ENCODE measurements at places on chromosomes 16 and 17.

GRCh38 chr17:59783221-59784047, 76.0 kb downstream of the VMP1 start:
- DNase-seq, result no peak

DNA sequence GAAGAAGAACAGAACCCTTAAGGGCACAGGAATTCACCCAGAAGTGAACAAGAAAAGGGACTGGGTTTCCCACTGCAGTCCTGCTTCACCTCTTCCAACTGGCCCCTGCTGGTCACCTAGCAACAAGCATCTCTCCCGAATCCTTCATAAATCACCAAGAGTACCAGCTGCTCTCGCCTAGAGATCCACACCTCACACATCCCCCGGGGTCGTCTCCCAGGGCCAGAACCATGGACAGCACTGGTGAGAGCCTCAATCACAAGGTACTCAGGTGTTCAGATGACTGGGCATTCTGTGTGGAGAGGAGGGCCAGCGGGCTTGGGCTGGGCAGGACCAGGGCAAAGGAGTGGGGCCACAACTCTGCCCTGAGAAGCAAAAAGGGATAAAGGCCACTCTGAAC, 65.9 kb downstream of the CCT6B start:
- no peak for DNase-seq

DNA sequence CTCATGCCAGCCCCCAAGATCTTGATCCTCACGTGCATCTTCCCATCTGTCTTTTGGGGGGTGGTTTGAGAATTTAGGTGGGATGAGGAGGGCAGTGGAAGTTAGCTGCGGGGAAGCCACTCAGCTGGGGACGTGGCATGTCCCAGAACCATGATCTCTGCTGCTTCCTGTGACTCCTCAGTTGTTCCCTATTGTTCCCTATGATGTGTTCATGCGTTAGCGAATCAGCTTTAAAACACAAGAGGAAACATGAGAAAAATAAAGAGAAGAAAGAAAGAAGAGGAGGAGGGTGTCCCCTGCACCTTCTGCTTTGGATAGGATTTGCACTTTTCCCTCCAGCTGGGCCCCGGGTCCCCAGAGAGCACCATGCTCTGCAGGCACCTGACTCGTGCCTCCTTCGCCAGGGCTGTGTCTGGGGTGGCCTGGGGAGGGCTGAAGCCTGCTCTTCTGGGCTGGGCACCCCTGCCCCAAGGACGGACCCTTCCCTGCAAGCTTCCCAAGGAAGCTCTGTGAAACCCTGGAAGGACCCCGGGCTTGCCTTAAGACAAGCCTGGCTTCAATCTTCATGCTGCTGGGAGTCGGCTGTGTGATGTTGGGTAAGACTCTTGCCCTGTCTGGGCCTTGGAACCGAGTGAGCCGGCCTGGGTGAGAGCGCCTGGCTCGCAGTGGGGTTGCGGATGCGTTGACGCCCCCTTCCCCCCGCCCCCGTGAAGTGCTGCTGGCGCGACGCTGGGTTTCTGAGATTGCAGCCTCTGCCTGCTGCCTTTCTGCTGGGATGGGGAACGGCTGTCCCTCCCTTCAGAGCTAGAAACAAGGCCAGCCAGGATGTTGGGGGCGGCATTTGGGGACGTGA, 62.8 kb upstream of the CIBAR2 start:
- no peak for DNase-seq

GRCh38 chr17:79735096-79735495, 4.4 kb downstream of the ENPP7 start:
- no peak for DNase-seq

- DNase-seq, result no peak
Observed at GRCh38 chr16:47258874-47259461, 115.2 kb upstream of the NETO2 start.

GRCh38 chr16:4288148-4288921, 15.5 kb upstream of the TFAP4 start:
- peak; percentile 79 for DNase-seq

- DNase-seq, result peak; percentile 84
Observed at GRCh38 chr16:88759245-88759975, 25.6 kb downstream of the PIEZO1 start.

DNA sequence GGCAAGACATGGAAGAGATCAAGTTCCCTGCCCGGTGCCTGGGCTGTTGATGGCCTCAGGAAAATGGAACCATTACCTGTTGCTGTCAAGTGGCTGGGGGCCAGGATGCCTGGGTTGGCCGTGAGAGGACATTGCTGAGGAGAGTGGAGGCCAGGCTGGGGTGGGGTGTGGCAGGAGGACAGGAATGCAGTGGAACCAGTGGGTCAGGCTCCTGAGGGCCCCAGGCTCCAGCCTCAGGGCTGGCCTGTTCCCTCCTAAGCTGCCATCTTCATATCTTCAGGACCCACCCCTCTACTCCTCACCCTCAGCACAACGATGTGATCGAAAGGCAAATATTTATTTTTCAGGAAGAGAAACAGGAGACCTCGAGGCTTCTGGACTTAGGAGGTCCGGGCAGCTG, 8.5 kb upstream of the YPEL3 start:
- DNase-seq, result no peak

DNA sequence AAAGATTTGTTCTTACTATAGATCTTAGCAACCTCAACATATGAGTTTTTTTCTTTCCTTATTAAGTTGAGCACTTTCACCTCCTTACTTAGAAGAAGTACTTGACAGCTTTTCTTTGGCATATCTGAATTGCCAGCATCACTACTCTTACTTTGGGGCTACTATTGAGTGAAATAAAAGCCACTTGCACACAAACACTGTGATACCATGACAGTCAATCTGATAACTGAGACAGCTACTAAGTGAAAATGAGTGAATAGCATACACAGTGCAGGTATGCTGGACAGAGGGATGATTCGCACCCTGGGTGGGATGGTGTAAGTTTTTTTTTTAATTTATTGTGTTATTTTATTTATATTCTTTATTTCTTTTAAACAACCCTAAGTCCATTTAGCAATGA, 13.5 kb upstream of the TENT4B start:
- no peak for DNase-seq

- no peak for DNase-seq
Observed at GRCh38 chr16:84640145-84640544, 8.2 kb upstream of the KLHL36 start.

GRCh38 chr17:82096709-82097183, 1.3 kb downstream of the FASN start:
- DNase-seq, result no peak

DNA sequence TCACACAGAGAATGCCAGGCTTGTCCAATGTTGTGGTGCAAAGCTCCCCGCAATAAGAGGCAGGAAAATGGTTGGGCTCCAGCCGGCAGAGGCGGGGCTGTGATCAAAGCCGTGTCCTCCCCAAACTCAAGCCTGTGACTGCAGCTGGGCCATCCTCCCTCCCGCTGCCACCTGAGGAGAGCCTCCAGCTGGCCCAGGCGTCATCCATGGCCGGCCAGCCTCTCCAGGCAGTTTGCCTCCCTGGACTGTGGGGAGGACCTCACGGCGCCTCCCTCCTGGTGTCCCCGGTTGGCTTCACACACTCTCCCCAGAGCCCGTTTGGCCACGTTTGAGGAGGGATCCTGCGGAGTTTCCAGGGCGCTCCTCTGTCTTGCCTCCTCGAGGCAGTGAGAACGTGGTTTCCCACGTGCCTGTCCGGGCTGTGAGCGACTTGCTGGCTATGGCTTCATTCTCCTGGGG, 134.1 kb downstream of the IRF8 start:
- peak; percentile 52 for DNase-seq

GRCh38 chr17:37797206-37797605, 52.3 kb upstream of the HNF1B start:
- no peak for DNase-seq

- DNase-seq, result peak; percentile 99
Observed at GRCh38 chr17:49515196-49515770, 20.2 kb downstream of the NGFR start.

GRCh38 chr17:74354123-74354522, 7.5 kb downstream of the BTBD17 start:
- DNase-seq, result peak; percentile 93

- peak; percentile 63 for DNase-seq
Observed at GRCh38 chr17:79974566-79975497, 60.8 kb downstream of the TBC1D16 start.

GRCh38 chr16:80852261-80852872, 48.0 kb upstream of the CDYL2 start:
- peak; percentile 71 for DNase-seq

DNA sequence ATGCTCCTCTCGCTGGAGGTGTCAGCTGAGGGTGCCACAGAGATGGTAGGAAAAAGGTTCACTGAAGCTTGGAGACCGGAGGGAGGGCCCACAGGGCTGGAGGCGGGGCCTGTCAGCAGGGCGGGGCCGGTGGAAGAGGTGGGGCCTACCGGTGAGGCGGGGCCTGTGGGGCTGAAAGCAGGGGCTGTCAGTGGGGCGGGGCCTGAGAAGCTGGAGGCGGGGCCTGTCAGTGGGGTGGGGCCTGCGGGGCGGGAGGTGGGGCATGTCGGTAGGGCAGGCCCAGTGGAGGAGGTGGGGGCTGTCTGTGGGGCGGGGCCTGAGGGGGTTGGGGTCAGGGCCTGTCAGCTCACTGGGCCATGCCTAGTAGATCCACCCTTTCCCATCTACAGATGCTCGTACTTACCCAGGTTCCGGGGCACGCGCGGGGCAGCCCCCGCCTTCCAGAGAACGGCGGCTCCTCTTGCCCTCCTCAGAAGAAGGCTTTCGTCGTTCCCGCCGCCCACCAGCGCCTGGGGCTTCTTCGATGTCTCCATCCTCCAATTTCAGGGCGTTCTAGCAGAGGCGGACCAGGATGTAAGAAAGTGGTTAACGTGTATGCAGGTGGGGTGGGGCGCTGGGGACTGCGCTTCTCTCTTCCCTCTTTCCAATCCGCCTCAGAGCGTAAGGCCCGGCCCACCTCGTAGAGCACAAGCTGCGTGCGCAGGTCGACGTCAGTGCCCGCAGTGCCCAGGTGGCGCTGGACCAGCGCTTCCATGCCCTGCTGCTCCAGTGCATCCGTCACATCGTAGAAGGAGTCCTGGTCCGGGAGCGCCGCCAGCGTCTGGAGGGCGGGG, 9.8 kb downstream of the TMEM208 start:
- peak; percentile 92 for DNase-seq

DNA sequence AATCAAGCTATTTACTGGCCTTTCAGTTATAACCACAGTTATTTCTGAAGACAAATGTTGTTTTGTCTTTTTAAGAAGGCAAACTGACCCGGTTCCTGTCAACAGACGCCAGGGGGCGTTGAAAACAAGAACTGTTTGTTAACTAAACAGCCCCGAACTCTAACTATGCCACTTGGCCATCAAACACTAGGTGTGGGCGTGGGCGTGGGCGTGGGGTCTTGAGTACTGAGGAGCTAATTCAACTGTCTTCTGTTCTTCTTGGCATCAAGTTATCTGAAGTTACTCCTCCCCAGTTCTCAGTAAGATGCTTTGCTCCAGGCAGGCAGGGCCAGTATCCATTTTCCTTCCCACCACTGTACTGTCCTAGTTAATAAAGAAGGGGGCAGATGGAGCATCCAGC, 63.3 kb upstream of the MTMR4 start:
- DNase-seq, result peak; percentile 82

DNA sequence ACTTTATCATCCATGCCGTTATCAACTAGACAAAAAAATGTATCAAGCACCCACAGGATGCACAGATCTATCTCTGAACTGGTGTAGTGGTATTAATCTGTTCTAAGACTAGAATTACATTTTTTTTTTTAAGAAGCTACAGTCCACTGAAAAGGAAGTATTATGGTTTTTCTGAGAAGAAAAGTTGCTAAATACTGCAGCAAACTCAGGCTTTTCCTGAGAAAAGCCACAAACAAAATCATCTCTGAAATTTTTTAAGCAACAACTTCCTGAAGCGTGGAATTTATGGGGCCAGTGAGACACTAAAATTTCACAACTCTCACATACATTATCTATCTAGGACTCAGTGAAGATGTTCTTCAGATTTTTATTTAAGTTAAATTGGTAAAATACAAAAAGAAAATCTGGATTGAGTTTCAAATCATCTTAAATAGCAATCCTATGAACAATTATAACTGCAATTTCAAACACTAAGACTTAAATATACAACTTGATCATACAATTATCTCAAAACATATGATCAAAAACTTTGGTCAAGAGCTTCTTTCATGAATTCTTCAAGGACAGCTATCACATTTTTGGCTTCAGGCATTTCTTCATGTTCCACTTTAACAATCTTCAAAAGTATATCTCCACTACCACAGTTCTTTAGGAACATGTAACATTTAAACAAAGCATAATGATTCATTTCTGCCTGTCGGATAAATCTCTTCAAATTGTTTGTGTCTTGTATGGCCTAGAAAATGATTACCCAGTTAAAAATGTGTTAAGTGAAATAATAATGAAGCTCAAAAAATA, 10.5 kb downstream of the C17orf75 start:
- no peak for DNase-seq

DNA sequence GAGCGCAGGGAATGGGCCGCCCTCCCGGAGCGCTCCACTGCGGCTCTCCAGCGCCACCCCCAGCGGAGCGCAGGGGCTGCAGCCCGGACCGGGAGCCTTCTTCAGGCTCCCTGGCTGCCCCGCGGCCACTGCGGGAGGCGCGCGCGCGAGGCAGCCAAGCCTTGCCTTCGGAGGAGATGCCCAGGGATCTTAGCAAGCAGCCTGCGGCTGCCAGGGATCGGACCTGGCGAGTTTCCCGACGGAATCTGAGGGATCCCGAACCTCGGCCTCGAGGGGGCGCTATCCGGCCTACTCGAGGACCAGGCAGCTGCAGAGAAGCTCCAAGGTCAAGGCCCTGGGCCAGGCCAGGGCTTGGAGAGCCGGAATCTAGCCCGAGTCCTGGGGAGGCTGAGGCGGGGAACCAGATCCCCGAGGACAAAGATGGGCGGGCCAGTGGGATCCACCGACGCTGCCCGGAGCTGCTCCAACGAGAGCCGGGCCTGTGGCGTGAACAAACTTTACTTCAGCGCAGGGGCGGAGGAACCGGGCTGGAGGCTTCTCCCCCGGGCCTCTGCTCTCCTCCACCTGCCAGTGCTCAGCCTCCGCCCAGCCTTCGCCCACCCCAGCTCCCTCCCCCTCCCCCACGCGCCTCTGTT, at the start of gene IRX6:
TSS of gene IRX6 (plus strand) at position 567 of the 635 bp plus-strand sequence. CDS start 889 bp downstream, outside the sequence.
- peak; percentile 91 for DNase-seq

- DNase-seq, result peak; percentile 66
Observed at GRCh38 chr17:28747051-28747691, 3.4 kb downstream of the TRAF4 start.

GRCh38 chr16:89693931-89694783, 7.3 kb downstream of the SPATA2L start:
- DNase-seq, result peak; percentile 42

GRCh38 chr16:85605912-85606841, 6.9 kb upstream of the GSE1 start:
- DNase-seq, result no peak
